Glutamatergic neuron (in vitro differentiated cells): ENCODE measurements at places on chromosomes 7 and 10.

- DNase-seq = peak; percentile 14
Measured at GRCh38 chr10:79407423-79407796, 38.0 kb downstream of the ZCCHC24 start.

DNA sequence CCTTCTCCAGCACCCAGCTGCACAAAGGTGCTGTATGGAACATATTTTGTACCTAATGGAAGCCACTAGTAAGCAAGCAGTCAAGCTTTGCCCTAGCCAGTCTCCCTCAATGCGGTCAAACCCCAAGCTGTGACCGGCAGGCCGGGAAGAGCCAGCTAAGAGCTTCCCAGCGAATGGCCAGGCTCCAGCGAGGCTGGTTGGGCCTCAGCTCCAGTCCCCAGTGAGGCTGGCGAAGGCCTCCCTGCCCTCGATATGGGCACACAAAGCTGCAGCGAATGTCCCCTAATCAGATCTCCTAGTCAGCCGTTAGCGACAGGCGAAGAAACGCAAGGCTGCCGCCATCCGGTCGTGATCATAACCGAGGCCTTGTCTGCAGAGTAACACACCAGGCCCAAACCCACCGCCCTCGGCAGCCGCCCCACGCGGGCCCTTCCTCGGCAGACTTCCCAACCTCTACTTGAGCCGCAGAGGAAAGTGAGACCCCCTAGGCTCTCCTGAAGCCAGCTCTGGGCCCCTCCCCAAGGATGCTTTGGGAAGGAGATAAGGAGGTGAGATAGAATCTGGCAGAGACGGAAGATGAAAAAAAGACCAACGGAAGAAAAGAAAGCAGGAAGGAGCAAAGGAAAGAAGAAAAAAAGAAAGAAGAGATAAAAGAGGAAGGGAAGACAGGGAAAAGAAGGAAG is 3.1 kb upstream of the HOXA9 start:
- DNase-seq = peak; percentile 48

- no peak for DNase-seq
Measured at GRCh38 chr10:114375047-114375446, 29.3 kb downstream of the AFAP1L2 start.

DNA sequence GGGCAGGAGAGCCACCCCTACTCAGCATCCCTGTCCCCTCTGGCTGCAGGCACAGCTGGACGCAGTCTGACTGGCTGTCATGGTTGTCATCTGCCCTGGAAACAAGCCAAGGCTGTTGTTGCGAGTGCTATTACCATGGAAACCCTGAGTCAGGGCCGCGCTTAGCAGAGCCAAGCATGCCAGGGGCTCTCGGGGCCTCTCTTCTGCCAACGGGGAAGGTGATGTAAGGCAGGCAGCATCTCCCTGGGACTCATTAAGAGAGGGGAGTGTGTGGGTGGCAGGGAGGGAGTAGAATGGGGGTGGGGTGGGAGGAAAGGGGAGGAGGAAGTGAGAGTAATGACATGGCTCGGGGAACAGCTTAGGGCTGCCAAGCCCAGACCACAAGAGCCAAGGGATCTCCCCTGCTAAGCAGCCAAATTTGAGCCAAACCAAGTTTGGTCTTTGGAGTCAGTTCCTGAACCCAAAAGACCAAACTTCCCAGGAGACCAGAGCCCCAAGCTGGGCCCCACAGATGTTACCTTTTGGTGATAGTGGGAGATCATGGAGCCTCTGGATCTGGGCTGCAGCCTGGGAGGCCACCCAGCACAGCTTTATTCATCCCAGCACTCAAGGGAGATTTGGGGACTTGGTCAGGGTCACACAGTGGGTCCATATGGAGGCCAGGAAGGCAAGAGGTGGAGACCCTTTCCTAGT is 67.6 kb downstream of the TMEM130 start:
- peak; percentile 79 for DNase-seq

DNA sequence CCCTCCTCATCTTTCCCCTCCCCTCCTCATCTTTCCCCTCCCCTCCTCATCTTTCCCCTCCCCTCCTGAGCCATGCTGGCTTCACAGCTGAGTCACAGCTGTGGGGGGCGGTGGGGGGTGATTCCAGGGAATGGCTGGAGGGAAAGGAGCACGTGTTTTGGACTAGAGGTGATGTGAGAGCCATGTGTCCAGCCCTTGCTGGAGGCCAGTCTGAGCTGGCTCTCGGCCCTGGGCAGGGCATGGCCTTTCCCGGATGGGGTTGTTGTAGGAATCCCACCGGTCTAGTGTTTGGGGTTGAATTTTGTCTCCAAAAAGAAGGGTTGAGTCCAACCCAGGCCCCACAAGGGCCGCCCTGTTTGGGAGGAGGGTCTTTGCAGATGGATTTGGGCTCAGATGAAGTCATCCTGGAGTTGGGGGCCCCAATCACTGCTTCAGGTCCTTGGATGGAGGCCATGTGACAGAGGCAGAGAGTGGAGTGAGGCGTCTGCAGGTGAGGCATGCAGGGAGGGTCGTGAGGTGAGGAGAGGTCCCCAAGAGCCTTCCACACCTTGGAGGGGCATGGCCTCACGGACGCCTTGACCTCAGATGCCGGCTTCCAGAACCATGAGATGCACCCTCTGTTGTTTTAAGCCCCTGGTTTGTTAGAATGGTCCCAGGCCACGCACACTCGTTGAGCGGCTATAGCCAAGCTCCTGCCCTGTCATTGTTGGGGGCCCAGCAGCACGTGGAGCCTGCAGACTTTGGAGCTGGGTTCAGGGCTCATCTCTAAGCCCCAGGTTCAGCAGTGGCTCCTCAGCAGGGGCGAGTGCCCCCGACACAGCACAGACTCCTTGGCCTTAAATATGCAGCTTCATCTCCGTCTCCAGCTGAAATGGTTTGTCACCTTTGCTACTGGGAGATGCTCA is 101.6 kb downstream of the DNAJB6 start:
- DNase-seq = no peak

DNA sequence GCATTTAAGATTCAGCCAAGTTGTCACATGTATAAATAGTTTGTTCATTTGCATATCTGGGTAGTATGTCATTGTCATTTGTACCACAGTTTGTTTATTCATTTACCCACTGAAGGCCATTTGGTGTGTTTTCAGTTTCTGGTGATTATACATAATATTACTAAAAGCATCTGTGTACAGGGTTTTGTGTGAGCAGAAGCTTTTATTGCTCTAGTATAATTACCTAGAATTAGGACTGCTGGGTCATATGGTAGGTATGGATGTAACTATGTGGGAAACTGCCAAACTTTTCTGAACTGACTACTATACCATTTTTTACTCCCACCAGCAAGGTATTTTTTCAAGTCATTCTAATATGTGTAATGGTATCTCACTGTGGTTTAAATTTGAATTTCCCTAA is 584.0 kb upstream of the GHITM start:
- DNase-seq = no peak

DNA sequence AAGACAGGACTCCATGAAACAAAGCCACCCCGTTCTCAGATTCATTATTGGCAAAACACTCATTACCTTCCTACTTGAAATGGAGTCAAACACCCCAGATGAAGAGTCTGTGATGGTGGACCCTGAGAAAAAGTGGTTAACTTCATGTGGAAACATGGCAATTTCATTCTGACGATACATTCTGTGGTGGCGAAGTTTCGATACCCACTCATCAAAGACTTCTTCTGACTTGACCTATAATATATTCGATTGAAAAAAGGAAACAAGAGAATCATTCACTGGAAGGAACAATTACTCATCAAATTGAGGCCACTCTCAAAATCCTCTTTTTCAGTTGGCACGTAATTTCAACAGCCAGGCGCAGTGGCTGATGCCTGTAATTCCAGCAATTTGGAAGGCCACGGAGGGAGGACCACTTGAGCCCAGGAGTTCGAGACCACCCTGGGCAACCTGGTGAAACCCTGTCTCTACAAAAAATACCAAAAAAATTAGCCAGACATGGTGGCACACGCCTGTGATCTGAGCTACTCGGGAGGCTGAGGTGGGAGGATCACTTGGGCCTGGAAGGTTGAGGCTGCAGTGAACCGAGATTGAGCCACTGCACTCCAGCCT is 108.8 kb upstream of the GSDME start:
- DNase-seq = no peak

- DNase-seq = peak; percentile 47
Measured at GRCh38 chr10:49761789-49762565, at the start of gene OGDHL. OGDHL (minus strand) TSS chr10:49762323; CDS start chr10:49758592, 3,731 bp downstream.

GRCh38 chr10:127426746-127427145 is 122.4 kb upstream of the NPS start:
- DNase-seq = no peak

GRCh38 chr10:117342641-117343040 is 32.6 kb downstream of the PDZD8 start:
- no peak for DNase-seq

DNA sequence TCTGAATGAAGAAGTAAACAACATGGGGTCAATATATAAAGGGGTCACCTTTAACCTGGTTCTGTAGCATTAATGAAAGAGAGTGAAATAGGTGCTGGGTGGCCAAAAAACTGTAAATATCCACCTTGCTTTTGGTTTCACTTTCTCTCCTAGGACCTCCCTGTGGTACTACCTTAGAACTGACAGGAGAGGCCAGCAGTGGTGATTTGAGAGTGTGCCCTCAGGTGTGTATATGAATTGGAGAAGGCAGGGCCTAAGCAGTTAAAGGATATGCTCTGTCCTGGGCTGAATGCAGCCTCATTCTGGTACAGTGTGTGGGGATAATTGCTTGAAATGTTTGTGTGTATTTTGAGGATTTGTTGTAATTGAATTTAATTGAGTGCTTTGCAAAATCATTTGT is 62.0 kb downstream of the BBS9 start:
- DNase-seq = no peak

GRCh38 chr10:176677-177076 is 41.4 kb downstream of the ZMYND11 start:
- no peak for DNase-seq

GRCh38 chr7:13540429-13540828 is 449.0 kb downstream of the ETV1 start:
- no peak for DNase-seq

GRCh38 chr7:78765943-78766729 is 687.3 kb downstream of the MAGI2 start:
- no peak for DNase-seq

DNA sequence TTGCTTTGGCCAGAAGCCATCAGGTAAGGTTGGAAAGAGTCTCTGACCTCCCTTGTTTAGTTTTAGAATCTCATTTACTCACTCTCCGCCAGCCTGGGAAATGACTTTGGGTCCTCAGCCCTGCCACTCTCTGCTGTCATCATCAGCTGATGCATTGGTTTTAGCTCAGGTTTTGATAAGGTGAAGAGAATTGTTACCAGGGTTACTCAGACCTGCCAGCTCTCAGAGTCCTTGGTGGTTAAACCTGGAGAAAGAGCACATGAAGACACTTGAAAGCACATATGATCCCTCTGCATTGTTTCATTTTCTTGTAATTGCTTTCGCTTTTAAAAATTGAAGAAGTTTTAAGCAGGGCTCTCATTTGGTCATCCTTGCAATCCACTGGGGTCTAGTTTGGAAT is 4.0 kb upstream of the CROT start:
- DNase-seq = no peak

DNA sequence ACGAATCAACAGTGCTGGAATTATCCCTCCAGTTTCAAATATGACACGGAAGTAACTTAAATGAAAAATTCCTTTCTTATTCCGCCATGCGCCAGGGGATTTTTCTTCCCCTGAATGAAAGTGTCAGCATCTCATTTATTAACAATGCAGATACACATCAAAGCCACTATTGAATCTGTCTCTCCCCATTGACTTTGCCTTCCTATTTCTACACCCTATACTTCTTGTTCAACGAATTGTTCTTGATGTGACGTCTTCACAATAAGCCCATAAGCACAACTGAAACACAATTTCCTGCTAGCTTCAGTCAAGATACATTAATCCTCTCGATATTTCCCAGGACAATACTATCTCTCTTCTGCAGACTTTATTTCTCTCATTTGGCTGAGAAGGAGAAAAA is 253.5 kb downstream of the ADARB2 start:
- no peak for DNase-seq

DNA sequence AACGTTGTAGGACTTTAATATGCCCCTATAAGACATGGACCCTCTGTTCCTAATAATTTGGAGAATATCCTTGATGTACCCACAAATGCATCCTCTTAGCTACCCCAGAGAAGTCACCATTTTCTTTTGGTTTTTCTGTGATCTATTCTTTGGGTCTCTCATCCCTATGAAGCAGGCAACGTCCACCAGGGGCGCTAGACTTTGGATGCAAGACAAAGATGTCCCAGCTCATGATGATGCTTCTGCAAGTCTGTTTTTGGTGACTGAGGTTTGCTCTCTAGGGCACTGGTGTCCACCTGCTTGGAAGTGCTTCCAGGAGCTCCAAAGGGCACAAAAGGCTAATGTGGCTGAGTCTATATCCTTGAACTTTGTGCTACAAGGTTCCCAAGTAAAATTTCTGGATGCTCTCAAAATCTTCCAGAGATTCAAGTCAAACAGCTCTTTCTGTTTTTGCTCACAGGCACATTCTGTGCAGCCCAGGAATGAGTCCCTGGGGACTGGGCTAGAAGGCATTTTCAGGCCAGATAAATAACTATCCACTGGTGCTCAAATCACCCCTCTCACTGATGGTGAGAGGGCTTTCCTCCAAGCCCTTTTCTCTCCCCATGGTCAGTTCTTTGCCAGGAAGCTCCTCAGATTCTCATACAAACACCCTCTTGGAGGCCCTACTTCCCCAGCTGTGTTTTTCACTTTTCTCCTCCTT is 166.4 kb downstream of the C7orf25 start:
- peak; percentile 78 for DNase-seq

GRCh38 chr10:47245731-47246350 is 54.2 kb upstream of the GDF10 start:
- no peak for DNase-seq

GRCh38 chr10:3417096-3417495 is 244.5 kb upstream of the PITRM1 start:
- DNase-seq = no peak

DNA sequence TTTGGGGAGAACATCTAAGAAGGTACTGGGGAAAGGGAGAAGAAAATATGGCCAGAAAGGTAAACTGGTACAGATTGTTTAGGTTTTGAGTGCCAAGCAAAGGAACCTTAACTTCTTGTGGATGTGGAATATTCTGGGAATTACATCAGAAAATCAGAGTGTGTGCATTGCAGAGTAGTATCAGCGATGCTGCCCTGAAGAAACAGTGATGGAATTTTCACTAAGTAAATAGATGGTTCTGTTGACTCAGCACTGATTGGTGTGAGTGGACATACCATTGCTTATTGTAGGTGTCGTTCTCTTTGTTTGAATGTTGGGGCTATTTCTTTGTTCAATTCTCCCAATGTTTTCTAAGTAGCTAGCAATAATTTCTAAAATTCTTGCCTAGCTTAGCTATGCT is 24.4 kb upstream of the AKR1B1 start:
- no peak for DNase-seq

GRCh38 chr7:151202836-151203235 is 7.5 kb downstream of the H2BK1 start:
- no peak for DNase-seq

DNA sequence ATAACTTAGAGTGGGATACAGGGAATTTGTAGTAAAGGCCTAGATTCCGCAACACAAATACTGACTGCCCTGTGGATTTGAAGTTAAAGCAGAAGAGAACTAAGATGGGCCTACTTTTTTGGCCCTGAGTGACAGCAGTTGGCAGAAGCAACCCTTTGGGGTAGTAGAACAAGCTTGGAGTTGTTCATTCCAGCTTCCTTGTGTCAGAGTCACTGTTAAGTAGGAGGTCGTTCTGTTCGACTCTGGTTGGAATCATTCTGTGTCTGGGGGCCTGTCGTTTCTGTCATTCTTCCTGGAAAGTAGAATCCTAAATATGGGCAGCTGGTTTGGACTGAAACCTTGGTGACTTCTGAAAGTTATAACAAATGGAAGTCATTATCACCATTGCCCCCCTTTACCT is 865.9 kb downstream of the LRMDA start:
- no peak for DNase-seq

GRCh38 chr7:132779164-132779563 is 202.9 kb upstream of the PLXNA4 start:
- no peak for DNase-seq
